ENCODE measurements at places on chromosomes 11 and 22.

GRCh38 chr11:67389477-67389876 is 2.3 kb upstream of the RAD9A start:
- DNase-seq: peak; percentile 83

DNA sequence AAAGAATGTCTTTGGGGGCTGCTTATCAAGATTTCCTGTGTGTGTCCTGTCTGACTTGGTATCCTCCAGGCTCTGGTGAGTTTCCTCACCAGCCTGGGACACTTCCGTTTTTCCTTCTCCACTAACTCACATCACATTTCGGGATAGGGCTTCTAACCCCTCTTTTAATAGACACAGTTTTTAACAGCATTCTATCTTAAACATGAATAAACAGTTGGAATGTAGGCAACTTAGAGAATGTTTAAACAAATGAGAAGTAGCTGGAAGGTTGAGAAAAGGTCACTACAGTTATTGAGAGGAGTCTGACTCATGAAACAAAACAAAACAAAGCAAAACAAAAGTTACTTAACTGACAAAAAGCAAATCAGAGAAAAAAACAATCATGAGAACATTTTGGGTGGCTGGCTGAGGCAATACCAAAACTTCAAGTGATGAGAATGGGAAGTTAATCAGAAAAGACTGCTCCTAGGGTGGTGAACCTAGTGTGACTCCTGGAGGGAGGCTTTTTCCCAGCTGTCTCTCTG is 64.7 kb upstream of the CTSC start:
- DNase-seq: no peak

DNA sequence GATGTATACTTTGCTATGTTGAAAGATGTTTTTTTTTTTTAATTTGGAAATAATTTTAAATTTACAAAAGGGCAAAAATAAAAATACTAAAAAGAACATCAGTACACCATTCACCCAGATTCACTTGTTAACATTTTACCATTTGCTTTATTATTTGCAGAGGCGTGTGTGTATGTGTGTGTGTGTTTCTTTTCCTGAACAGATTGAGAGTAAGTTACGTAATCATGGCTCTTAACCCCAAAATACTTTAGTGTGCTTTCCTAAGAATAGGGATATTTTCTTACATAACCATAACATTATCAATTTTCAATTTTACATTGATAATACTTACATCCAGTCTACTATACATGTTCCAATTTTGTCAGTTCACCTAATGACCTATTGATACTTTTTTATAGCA is 91.5 kb upstream of the HORMAD2 start:
- no peak for DNase-seq

DNA sequence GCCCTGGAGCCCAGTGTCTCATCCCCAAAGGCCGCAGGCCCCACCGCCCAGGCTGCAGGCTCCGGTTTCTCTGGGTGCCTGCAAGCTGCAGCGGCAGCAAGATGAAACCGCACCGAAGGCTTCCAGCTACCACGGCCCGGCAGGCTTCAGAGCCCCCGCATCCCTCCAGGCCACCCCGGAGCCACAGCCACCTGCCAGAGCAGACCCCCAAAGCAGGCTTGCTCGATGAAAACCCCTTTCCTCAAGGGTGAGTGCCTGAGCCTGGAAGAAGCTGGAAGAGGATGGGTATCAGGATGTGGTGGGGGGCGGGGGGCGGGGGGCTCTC is 24.5 kb upstream of the GNB1L start:
- DNase-seq: peak; percentile 31

DNA sequence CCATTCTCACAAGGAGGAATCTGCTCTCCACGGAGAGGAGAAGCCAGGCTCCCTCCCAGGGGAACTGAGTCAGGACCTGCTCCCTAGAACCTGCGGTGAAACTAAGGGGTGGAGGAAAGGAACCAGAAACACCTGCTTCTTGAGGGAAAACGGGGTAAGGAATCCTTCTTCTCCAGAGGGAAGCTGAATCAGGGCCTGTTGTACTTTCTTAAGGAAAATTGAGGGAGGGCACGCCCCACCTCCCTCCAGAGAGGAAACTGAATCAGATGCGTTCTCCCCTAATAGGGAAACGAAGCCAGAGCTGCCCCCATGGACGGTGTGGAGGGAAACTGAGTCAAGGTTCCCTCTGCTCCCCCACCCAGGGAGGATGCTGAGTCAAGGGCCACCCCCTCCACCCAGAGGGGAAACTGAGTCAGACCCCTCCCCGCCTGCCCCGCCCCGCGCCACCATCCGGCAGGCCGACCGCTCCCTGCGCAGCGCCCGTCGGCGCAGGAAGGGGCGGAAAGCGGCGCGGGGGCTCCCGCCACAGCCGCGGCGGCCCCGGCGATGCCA is 393 bp downstream of the RELA start:
- no peak for DNase-seq

- DNase-seq: no peak
Observed at GRCh38 chr11:96798445-96798844, 408.6 kb downstream of the JRKL start.

- no peak for DNase-seq
Observed at GRCh38 chr22:47221840-47222615, 459.6 kb downstream of the TBC1D22A start.

DNA sequence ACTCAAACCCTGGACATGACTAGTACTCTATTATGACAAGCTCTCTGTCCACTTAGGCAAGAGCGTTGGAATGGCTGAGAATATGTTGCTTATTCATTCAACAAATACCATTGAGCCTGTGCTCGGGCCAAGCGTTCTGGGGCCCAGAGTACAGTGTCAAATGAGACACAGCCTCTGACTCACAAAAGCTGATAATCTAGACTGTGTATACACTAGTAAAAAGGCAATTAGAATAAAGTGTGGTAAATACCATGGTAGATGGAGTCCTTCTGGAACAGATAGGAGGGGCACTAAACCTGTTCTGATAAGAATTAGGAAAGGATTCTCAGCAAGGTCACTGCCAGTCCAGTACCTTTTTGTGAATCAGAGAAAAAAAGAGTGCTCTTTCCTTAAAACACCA is 24.7 kb downstream of the KCNE3 start:
- no peak for DNase-seq

- no peak for DNase-seq
Observed at GRCh38 chr11:373716-374551, 4.6 kb downstream of the B4GALNT4 start.

GRCh38 chr11:131530407-131530806 is 160.0 kb downstream of the NTM start:
- no peak for DNase-seq

DNA sequence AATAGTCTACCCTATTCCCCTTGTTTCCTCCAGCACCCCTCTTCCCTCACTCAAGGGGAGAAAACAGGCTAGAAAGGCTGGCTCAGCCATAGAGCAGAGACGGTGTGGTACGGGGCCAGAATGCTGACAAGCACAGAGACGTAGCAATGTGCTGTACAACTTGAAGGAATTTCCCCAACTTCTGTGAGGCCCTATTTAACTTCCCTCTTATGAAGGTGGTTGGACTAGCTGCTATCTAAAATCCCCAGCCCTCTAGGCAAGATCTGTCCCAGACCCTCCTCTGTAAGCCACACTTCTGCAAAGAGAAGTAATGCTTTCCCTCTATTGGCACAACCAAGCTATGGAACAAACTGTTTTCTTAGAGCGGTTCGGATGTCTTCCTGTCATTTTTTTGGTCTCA is 37.8 kb downstream of the PLEKHA7 start:
- DNase-seq: no peak

DNA sequence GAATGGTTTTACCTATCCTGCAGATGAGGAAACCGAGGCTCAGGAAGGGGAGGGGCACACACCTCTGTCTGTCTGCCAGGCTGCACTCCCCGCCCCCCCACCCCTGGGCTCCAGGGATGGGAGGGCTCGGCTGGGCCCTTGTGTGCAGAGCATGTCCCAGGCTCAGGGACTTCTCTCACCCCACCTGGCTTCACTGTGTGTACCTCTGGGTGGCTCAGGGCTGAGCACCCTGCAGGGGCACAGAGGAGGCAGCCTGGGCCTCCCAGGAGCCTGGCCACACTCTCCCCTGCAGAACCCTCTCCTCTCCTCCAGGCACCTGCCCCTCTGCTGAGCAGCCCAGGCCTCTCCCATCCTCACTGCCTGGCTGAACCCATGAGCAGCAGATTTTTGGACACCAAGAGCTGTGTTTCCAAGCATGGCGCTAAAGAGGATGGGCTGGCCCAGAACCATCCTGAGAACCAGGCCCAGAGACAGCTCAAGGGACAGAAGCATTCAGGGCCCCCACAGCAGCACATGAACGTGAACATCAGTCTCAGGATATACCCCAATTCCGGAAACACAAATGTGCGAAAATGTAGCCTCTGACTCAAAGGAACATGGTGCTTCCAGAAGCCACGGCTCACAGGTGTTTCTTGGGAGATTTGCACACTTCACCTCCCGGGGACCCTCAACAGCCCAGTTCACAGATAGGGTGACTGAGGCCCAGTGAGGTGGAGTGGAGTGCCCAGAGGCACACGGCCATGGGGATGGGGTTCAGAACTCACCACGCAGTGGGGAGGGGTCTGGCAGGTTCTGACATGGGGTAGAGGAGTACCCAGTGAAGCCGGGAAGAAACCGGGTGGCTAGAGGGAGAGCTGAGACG is 10.5 kb downstream of the EMID1 start:
- DNase-seq: no peak

GRCh38 chr11:27467181-27467913 is 5.2 kb downstream of the LGR4 start:
- no peak for DNase-seq

DNA sequence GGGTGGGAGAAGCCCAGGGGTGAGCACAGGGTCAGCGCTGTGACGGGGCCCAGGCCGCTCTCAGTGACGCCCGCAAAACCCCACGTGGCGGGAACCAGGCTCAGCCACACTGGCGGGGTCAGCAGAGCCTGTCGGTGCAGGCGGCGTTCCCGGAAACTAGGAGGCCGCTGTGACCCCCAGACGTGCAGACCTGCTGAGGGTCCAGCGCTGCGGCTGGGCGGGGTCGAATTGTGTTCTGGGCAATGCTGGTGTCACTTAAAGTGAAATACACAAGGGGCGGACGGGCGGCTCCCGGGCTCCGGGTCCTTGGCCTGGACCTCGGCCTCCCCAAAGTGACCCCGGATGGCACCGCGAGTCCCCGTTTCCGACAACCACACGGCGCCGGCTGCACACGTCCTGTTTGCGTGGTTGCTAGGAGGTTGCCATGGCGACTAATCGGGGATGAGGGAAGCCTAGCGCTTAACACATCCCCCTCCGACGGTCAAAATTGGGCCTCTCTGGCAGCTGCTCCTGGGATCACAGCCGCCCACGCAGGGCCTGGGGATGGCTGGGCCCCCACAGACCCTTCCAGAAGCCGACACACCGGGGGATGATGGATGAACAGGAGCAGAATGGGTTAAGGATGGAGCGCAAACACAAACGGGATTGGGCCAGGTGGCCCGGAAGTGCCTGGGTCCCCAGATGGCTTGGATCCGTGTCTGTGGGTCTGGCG is 81.7 kb upstream of the PRR5 start:
- peak; percentile 90 for DNase-seq

DNA sequence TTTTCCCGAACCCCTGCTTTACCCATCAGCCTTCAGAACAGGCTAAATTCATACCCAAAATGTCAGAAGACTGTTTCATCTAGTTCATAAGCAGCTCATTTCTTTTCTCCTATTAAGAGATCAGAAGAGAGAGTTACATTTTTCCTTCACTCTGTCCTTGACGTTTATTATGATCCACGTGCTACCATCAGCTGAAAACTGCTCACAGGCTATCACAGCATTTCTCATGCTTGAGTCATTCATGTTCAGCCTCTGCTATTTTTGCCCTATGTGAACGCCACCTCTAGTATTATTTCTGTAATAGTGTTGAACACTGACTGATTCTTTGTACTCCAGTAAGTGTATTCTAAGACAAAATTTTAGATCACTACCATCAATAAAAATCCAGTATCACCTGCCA is 51.9 kb downstream of the SLC1A2 start:
- no peak for DNase-seq

- DNase-seq: no peak
Observed at GRCh38 chr11:125308246-125308645, 143.7 kb downstream of the PKNOX2 start.

DNA sequence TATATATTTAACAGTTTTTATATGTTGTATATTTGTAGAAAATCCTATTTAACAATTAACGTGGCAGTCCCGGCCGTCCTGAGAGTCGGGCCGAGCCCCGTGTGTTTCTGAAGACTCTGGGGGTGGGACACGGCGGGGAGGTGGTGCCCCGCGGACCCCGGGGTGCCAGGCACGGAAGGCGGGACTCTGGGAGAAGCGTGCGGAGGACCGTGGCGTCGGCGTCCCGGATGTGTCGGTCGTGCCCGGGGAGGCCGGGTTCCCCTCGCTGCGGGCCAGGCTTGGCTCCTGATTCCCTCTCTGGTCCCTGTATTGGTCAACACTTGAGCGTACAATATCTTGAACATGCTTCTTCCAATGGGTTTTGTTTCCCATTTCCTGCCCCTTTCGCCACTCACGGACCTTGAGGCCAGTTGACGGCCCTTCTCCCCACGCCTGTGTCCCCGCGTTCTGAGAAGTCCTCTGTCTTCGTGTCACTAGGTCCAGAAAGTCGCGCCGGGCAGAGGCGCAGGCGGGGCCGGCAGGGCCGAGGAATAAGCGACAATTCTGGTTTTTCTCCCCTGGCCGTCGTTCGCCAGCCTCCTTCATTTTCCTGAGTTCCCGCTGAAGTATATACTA is 1076.7 kb downstream of the BRD1 start:
- peak; percentile 52 for DNase-seq

DNA sequence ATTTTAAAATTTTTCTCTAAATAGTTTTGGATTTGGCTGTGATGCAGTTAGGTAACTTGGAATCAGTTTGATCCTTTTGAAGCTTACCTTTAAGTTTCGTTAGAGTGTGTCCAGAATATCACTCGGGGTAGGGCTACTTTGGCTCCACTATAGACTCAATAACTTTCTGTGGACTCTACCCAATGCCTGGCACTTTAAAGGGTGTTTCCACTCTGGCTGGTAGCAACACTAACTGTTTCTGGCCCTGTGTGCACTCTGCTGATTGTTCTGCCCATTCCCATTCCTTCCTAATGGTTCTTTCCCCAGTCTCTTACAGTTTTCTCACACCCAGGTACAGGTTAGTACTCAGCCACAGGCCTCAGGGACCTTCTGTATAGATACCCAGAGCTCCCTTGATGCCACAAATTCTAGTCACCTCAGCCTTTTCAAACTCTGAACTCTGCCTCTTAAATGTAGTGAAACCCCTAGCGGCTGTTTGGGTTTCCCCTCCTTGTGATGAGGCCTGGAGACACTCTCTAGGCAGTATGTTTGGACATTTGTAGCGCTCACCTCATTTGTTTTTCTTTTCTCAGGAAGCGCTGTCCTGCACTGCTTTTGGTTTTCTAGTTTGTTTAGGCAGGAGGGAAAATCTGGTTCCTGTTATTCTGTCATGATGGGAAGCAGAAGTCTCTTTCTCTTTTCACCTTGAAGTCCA is 16.8 kb downstream of the CUL5 start:
- no peak for DNase-seq

DNA sequence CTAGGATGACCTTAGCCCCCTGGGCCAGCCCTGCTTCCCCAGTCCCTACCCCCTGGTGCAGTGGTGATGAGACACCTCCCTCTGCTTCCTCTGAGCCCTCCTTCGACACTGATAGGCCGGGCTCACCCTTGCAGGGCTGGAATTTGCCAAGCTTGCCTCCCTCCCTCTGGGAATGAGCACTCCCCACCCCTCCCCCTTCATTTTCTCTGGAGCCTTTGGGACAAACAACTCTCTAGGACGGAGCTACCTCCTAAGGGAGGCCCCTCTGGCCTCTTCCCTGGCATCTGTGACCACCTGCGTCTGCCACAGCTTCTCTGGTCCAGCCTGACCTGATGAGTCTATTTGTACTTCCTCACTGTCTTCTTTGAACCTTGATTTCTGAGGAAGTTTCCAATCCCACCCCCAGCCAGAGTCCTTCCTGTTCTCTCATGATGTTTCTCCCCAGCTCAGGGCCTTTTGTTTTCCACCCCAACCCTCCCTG is 53.3 kb upstream of the ADA2 start:
- DNase-seq: no peak

- DNase-seq: no peak
Observed at GRCh38 chr22:39277142-39277607, 32.4 kb upstream of the PDGFB start.

Measured in activated effector memory CD4-positive, alpha-beta T cell treated with anti-CD3 and anti-CD28 coated beads, Interleukin-2, amount 50 U/mL, for 16 hours (primary cell).